ENCODE measurements at places on chromosomes 12 and 14. TPM values are rescaled to one million over a fixed set of nuclear protein-coding genes. Genes with fewer than 3 reads are reported as not detected.

Gene ALG10
- 13.0 TPM for total RNA-seq

Gene IL31
- not detected for total RNA-seq

Gene KRT4
- not detected for total RNA-seq

Gene SOX5
- total RNA-seq, result 2.2 TPM

Gene NYNRIN
- 6.8 TPM for total RNA-seq

Gene VDR
- total RNA-seq, result 24.0 TPM

Gene SYCP3
- 0.20 TPM for total RNA-seq

Gene LRP1
- 199 TPM for total RNA-seq

Gene TROAP
- 9.5 TPM for total RNA-seq

Gene TCL1A
- not detected for total RNA-seq

Gene TAS2R7
- not detected for total RNA-seq

Gene SLC5A8
- 0.67 TPM for total RNA-seq

Gene DTX1
- 5.5 TPM for total RNA-seq

Data from adrenal gland (tissue), 19 donors.